Effector memory CD8-positive, alpha-beta T cell (primary cell): ENCODE measurements at places on chromosomes 13 and 19.

- no peak for DNase-seq
Measured at GRCh38 chr19:18710186-18710585, 26.7 kb downstream of the CRTC1 start.

DNA sequence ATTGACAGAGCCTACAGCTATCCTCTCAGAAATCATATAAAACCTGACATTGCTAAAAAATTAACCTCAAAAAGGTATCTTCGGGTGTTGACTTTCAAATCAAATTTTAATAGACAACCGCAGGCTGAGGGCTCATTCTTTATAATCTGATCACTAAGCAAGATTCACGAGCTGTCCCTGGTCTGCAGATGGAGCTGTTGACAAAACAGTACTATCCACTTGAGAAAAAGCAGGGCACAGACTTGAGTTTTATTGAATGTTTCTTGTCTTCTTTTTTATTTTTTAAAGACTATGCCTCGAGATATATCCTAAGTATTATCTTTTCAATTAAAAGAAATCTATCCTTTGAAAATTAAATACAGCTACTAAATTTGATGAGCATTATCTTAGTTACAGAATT lies 540.5 kb downstream of the PCDH9 start:
- no peak for DNase-seq

- DNase-seq = no peak
Measured at GRCh38 chr13:67101730-67102467, 128.2 kb downstream of the PCDH9 start.

DNA sequence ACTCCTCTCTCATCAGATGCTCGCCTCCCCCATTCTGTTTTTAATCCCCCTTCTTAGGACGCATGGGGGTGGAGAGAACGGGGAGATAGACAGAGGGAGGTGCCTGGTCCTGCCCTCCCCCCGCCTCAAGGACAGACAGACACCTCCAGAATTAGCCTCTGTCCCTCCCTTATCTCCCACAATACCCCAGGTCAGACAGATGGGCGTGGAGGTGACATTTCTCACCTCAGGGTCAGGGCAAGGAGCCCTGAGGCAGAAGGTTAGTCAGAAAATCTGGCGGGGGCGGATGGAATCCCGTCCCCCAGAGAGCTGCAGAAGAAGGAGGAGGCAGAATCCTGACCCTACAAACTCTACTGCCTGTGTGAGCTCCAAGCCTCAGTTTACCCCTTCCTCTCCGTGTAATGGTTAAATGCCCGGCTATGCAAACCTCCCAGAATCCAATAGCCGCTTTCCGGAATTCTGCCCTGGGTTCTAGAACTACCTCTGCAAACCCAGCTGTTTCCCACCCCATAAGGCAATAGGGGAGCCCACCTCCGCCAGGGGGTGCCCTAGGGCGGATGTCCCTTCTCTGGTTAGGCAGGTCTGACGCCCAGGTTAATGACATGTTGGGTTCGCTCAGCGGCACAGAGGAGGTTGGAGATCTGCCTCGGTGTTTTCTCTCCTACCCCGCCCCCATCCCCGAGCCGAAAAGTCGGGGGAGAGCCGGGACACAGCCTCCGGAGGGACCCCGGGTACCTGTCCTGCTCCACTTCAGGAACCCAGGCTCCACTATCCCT lies 900 bp downstream of the PPP1R13L start:
- DNase-seq = peak; percentile 63

- DNase-seq = no peak
Measured at GRCh38 chr19:17755977-17756670, 4.8 kb downstream of the FCHO1 start.

DNA sequence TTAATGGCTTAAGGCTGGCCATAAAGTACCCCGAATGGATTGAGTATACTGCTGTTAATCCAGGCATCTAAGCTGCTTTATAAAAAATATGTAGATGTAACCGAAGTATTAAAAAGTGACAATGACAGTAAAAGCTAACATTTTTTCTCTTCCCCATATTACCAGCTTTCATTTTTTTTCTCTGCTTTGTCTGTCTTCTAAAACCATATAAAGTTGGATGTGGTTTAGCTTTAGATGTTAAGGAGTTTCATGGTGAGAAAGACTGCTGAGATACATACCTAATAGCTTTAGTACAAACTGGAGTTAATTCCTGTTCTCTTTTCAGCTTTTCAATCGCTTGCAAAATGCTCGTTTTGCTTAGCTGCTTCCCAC lies 838 bp downstream of the AKAP11 start:
- no peak for DNase-seq

DNA sequence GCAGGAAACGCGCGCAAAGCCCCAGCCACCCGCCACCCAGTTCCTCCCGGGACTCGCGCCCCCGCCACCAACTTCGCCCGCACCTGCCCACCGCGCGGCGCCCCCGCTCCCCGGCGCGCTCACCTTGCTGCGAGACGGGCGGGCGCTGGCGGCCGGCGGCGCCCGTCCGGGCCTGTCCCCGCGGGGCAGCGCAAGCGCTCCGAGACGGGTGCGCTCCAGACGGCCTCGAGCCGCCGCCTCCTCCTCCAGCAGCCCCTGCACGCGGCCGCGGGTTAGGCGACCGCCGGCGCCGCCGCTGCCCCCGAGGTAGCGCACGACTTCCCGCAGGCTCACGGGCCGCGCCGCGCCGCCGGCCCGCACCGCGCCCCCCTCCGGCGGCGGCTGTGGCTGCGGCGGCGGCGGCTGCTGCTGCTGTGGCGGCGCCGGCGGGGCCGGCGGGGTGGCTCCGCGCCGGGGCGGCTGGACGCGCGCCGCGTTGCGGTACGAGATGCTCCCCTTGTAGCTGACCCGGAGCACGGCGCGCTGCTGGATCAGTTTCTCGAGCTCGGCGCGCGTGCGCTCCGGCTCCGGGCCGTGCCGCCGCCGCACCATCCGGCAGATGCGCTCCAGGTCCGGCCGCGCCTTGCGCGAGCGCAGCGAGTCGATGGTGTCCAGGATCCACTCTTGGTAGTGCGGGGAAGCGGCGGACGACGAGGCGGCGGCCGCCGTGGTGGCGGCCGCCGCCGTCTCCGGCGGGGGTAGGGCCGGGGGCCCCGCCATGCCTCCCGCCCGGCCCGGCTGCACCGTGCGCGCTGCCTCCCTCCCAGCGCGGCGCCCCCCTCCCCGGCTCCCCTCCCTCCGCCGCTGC lies 666 bp downstream of the SAMD1 start:
- peak; percentile 31 for DNase-seq

- DNase-seq = peak; percentile 69
Measured at GRCh38 chr19:3801412-3802096, 15.4 kb upstream of the MATK start.

GRCh38 chr13:35630551-35631275 lies 154.2 kb upstream of the MAB21L1 start:
- no peak for DNase-seq

GRCh38 chr13:108322206-108322824 lies 52.8 kb downstream of the TNFSF13B start:
- DNase-seq = peak; percentile 9

DNA sequence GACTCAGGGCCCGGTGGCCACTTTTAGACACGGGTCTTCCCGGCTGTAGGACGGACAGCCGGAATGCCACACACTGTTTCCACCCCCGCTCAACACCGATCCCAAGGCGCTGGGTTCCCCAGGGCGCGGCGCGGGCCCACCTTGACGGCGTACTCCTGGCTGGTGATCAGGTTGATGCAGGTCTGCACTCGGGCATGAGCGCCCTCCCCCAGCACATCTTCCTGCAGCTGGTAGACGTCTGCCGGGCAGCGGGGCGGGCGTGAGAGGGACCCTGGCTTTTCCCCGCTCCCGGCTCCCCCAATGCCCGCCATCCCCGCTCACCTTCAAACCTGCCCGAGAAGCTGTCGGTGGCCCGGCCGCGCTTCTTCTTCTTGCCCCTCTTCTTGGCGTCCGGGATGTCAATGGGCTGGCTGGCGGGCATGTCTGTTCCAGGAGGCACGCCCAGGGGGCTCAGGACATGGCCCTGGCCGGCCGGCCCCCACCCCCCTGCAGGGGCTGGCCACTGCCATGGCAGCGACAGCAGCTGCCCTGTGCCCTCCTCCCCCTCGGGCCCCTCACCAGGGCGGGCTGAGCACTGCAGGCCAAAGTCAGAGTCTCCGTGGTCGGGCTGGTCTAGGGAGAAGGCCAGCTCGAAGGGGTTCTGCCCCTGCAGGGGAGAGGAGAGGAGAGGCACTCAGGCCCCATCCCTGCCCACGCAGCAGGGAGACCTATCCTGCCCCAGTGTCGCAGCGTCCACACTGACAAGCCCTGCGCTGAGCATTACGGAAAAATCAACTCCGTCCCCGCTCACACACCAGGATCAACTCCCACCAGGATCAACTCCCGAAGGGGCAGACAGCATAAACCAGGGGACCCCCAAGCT lies 4.8 kb downstream of the MKNK2 start:
- DNase-seq = no peak
